NCI-H82 (cell line): ENCODE measurements at places on chromosomes 4 and X.

DNA sequence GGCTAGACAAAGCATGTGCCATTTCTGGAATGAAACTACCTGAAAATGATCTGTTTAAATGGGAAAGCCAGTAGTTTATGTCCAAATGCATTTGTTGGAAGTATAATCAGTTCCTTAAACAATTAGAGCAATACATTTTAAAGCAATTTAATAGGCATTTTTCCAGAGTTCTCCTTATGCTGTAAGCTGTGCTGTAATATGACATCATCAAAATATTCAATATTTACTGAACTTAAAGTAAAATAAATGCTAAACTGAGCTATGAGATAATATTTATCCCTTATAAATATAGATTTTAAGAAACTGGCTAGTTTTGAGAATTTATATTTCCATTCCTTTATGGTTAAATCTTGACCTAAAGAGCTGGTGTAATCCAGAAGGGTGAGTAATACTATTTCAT lies 7.9 kb downstream of the SLC4A4 start:
- no peak for DNase-seq

DNA sequence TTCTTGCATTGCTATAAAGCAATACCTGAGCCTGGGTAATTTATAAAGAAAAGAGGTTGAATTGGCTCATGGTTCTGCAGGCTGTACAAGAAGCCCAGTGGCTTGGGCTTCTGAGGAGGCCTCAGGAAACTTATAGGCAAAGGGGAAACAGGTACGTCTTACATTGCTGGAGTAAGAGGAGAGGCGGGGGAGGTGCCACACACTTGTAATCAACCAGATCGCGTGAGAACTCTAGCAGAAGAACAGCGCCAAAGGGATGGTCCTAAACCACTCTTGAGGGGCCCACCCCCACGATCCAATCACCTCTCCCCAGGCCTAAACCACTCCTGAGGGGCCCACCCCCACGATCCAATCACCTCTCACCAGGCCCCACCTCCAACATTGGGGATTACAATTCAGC lies 50.6 kb upstream of the SHOX start:
- no peak for DNase-seq

DNA sequence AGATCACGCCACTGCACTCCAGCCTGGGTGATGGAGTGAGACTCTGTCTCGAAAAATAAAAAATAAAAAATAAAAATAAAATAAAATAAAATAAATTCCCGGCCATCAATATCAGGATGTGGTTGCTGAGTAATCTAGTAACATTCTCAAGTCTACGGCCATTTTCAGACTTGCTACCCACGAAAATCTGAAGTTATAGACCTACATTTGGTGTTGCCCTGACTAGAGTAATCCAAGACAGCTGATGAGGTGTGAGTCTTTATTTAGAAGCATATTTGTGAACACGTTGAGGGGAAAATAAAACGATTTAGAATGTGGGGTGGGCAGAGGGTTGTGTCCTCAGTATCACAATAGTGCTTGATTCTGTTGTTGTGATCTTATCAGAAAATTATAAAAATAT lies 130.2 kb upstream of the MID1 start:
- no peak for DNase-seq

DNA sequence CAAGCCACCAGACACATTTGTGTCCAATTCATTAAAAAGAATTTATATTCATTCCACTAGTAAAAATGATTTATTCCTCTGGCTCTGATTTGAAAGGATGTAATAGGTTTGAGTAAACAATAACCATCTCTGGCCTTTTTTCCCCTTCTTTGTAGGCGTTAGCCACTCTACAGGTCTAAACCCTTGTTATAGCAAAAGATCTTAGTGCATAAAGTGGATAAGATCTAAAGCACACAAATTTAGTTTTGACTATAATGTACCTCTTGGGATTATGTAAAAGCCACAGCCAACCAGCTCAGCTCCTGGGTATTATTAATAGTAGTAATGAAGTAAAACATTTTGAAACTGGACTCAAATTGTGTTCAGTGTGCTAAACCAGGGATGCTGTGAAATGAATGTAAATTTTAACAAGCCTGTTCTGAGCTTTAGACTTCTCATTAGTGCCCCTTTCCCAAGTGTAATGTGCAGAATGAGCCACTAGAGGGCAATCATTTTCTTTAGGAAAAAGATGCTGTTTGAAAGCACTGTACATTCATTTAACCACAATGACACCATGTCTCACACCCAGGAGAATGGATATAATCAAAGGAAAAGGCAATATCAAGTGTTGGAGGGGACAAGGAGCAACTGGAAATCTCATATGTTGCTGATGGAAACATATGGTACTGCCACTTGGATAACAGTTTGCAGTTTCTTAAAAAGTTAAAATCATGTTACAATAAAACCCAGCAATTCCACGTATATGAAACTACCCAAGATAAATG lies 69.7 kb downstream of the KLHL8 start:
- peak; percentile 87 for DNase-seq

GRCh38 chrX:100411802-100412715 lies 2.0 kb upstream of the PCDH19 start:
- no peak for DNase-seq

- DNase-seq, result no peak
Measured at GRCh38 chr4:106607558-106607957, 239.0 kb upstream of the GIMD1 start.

DNA sequence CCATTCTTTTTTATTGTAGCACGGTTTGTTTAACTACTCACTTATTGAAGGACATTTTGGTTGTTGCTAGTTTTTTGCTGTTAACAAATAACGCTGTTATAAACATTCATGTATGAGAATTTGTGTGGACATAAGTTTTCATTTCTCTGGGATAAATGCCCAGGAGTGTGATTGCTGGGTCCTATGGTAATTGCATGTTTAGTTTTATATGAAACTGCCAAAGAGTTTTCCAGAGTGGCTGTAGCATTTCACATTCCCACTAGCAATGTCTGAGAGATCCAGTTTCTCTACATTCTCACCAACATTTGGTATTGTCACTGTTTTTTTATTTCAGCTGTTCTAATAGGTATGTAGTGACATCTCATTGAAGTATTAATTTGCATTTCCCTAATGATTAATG lies 66.8 kb downstream of the PLAC1 start:
- DNase-seq, result no peak

GRCh38 chrX:57406149-57406548 lies 119.6 kb downstream of the FAAH2 start:
- DNase-seq, result no peak

DNA sequence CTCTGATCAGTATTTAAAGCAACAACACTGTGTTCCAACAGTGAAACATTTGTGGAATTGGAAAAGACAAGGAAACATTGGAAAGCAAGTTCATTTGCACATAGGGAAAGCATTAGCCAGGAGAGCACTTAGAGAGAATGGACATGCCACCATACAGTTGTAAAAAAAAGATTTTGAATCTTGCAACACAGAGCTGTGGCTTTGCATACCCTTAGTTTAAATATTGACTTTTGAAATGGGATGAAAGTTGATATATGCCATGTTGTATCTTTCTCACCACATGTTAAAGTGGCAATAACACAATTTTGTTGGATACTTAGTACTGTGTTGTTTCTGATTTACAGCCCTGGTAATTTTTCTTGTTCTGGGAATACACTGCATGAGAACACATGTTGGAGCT lies 208.1 kb downstream of the BMPR1B start:
- no peak for DNase-seq

GRCh38 chrX:78092296-78092695 lies 11.8 kb upstream of the PGK1 start:
- DNase-seq, result peak; percentile 36

GRCh38 chrX:100296183-100296753 lies 113.8 kb downstream of the PCDH19 start:
- no peak for DNase-seq

- DNase-seq, result no peak
Measured at GRCh38 chr4:154001193-154001592, 212.3 kb upstream of the SFRP2 start.

DNA sequence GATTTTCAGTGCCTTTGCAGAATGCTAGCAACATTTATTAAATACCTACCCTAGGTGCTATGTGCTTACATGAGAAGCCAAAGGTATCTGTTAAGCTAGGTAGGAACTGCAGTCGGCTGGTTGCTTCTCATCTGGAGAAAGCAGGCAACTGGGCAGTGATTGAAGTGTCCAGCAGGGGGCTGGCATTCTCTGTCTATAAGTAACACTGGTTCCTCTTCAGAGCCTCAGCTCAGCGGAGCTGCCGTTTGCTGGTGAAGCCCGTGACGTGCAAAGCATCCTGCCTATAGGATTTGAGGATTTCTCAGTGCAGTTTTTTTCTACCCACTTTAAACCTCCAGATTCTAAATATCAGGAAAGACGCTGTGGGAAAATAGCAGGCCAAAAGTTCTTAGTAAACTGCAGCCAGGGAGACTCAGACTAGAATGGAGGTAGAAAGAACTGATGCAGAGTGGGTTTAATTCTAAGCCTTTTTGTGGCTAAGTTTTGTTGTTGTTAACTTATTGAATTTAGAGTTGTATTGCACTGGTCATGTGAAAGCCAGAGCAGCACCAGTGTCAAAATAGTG lies at the start of gene GRPR:
Gene GRPR, plus strand, starts transcription at position 344 of the 565 bp plus-strand sequence. CDS start 389 bp downstream, outside the sequence.
- DNase-seq, result peak; percentile 86

- DNase-seq, result no peak
Measured at GRCh38 chr4:188262464-188262863, 123.2 kb downstream of the TRIML1 start.

DNA sequence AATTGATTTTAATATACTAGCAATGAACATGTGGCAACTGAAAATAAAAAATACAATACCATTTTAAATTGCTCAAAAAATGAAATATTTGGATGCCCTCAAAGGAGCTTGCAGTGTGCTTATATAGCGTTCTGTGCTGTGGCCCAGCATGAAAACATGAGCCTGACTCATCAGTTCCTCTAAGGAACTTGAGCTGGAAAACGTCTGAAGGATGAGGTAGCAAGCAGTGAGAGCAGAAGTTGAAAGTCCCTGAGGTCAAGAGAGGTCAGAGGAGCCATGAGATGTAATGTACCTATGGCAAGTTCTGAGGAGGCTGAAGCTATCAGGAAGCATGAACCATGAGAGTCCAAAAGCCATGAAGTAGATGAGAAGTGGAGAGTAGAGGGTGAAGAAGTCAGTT lies 59.7 kb downstream of the HMGB3 start:
- no peak for DNase-seq

GRCh38 chr4:102667001-102667400 lies 93.8 kb downstream of the MANBA start:
- no peak for DNase-seq

DNA sequence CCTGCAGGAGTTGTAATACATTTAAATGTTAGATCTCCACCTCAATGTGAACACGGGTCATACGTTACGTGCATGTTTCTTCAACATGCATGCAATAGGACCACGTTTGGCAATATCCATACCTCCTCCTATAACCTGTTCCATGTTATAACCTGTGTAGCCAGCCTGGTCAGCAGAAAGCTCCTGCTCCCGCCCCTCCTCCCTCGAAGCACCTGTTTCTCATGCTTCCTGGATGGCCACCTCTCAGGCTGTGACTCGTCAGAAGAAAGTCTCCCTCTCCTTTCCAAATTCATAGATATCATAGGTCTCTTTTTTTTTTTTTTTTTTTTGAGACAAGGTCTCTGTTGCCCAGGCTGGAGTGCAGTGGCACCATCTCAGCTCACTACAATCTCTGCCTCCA lies 96.5 kb downstream of the HMX1 start:
- no peak for DNase-seq

- no peak for DNase-seq
Measured at GRCh38 chr4:96146686-96147085, 306.8 kb downstream of the PDHA2 start.

DNA sequence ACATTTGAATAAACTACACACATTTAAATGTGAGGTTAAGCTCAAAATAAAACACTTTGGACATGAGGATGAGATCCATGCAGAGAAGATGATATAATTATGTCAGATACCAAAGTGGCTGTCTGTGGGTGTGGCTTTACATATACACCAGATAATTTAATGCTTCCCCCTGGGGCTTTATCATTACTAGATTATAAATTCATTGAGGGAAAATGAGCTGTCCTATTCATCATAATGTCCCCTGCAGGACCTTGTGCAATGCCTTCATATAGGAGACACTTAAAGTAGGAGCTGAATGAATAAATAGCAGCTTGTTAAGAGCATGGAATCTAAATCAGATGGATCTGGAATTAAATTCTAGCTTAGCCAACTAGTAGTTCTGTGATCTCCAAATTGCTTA lies 49.7 kb downstream of the OTC start:
- DNase-seq, result no peak

- DNase-seq, result no peak
Measured at GRCh38 chr4:63155561-63155960, 1253.7 kb downstream of the TECRL start.

GRCh38 chr4:149555146-149555545 lies 260.5 kb downstream of the IQCM start:
- DNase-seq, result no peak

- DNase-seq, result no peak
Measured at GRCh38 chr4:1510931-1511330, 104.7 kb upstream of the NKX1-1 start.

DNA sequence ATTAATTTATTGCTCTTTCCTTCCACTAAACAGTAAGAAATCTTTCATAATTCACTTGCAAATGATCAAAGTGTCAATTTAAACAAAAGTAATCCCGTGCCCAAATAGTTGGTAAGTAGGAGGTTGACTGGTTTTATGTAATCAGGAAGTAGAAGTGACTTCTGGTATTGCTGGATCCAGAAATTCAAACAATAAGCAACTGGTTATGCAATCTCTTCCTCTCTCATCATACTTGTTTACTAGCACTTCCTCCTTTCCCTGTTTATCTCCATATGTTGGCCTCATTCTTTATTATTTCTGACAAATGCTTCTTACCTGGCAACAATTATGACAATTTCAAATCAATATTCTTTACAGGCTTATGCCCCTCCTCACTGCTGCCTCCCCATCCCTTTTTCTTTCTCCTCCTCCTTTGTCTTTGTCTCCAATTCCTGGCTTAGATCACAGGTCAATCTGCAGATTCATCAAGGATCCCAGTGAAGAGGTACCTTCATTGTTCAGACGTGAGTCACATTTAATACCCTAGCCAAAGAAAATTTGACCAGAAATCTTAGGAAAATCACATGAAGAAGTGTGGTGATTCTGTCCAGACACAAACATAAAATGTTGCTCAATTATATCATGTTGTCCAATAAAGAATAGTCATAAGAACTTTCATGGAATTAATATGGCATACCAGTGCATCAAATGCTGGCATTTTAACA lies 323.2 kb upstream of the PCDH7 start:
- DNase-seq, result no peak

GRCh38 chrX:114973013-114973412 lies 44.4 kb downstream of the IL13RA2 start:
- DNase-seq, result no peak

DNA sequence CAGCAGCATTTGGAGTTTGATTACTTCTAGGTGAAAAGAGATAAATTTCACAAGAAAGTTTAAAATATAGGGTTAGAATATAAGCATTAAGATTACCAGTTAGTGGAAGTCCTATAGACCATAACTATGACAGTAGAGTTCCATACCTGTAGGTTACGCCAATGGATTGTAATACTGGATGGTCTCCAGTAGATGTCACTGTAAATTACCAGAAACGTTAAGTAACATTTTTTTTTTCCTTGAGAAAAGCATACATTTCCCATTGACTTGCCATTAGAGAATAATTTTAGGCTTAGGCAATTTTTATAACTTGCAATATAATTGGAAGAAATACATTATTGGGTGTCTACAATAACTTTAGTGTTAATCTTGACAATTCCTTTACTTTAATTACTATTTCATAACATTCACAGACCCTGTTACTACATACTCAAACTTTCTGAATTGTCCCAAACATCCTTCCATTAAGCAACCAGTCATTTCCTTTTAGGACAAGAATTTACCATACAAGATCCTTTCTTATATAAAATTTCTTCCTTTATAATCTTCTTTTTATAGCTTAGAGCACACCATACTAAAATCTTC lies 304.1 kb upstream of the TECRL start:
- peak; percentile 22 for DNase-seq
